CD4-positive, alpha-beta T cell treated with Interleukin-2 at 100 ng/mL for 4 hours (primary cell): ENCODE measurements at places on chromosomes 1 and 21.

DNA sequence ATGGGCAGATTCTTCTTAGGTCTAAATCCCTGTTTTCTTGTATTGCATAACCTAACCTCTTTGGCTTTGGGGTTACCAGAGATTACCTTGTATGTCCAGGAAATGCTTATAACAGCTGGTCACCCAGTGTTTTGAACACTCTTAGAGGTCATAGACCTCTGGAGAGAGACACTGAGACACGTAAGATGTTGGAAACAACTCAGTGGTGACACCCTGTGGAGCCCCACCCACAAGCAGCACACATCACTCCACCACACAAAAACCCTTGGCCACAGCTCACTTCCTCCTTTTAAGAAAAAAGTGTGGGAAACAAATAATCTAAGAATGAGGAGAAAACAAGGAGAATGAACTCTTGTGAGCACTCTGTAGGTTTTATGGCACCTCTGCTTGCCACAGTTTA, 26.3 kb upstream of the CYP4B1 start:
- no peak for DNase-seq

- no peak for DNase-seq
These were observed 127.2 kb downstream of the LACTBL1 start for GRCh38 chr1:22845398-22845935.

DNA sequence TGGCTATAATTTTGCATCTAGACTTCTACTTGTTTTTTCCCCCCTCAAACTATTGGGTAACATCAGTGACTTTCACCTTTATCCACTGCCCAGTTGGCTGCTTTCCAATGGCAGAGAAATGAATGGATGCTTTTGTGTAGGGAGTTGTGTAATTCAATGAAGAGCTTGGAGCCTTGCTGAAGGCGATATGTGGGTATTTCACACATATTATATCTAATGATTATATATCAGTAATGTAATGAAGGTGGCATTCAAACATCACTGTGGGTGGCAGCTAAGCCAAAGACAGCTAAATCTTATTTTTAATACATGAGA, 81.2 kb downstream of the TGFB2 start:
- DNase-seq = no peak

DNA sequence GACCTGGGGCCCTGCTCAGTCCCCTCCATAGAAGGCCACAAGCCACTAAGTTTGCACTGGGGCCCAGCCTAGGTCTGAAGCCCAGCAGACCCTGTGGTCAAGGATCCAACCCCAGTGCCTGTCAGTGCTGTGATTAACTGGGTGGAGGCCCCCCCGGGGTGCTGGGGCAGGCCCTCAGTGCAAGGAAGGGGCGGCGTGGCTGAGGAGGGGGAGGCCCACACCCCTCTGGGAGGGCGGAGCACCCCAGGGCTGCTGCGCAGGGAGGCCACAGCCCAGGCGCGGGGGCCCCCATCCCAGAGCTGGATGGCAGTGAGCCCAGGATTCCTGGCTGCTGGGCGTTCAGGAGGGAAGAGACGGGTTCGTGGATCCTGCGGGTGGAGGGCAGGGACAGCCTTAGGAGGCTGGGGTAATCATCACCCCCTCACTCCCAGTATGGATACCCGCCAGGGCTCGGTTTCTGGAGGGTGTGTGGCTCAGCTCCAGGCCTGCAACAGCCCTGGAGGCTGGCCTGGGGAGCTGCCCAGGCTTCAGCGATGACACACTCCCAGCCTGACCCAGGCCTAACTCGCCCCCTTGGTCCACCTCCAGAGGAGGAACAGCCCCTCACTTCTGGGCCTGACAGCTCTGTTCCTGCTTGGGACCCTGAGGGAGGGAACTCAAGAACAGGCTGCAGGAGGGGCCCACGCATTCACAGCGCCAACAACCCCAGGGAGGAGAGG, 890 bp downstream of the GJC2 start:
- no peak for DNase-seq

GRCh38 chr1:25146451-25146855, 85.8 kb downstream of the SYF2 start:
- DNase-seq = no peak

DNA sequence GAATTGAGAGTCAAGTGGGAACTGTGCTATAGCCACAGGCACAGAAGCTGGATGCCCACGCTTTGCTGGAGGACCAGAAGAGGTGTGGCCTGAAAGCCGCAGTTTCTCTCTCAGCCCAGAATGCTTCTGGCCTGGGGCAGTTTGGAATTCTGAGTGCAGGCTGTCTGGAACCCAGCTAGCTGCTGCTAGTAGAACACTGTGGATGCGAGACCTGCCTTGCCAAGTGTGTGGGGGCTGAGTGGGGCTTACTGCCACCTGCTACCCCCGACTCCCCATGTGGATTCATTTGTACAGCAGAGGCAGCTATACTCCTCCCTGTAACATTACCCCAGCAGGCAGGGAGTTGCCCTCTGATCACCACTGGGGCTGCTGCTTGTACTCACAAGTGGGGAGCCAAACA, 12.2 kb downstream of the ADAMTS1 start:
- DNase-seq = no peak

DNA sequence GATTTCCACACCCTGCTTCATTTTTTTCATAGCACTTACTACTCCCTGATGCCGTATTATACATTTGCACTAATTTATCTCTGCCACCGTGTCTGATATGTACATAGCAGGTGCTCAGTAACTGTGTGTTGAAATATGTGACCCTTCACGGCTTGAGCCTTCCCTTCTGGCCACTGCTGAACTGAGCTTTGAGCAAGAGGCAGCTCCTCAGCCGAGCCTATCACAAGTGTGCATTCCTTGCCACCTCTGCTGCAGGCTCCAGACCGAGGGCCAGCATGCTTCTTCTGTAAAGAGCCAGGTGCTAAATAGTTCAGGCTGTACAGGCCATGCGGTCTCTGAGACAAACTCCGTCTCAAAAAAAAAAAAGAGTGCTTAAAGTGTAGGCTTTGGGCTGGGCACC, 22.6 kb downstream of the PLEKHM2 start:
- no peak for DNase-seq

GRCh38 chr1:242824435-242824834, 299.9 kb upstream of the PLD5 start:
- DNase-seq = no peak

GRCh38 chr1:184380468-184380867, 6.4 kb upstream of the C1orf21 start:
- DNase-seq = no peak

DNA sequence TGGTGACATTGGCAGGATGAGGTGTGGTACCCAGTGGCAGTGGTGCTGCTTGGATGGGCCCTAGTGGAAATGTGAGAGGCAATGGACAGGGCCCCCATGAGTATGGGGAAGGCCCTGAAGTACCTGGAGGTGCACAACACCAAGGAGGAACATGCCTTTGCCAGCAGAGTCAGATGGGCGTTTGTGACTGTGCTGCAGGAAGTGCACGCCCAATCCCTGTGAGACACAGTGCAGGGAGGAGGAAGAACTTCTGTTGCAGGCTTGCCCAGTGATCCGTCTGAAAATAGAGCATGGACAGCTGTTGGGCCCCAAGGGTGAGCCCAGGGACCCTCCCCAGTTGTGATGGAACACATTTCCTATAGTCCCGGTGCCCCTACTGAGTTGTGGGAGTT, 42.7 kb downstream of the GJA5 start:
- peak; percentile 22 for DNase-seq

- DNase-seq = no peak
These were observed 455.2 kb upstream of the RUNX1 start for GRCh38 chr21:35504277-35504676.

DNA sequence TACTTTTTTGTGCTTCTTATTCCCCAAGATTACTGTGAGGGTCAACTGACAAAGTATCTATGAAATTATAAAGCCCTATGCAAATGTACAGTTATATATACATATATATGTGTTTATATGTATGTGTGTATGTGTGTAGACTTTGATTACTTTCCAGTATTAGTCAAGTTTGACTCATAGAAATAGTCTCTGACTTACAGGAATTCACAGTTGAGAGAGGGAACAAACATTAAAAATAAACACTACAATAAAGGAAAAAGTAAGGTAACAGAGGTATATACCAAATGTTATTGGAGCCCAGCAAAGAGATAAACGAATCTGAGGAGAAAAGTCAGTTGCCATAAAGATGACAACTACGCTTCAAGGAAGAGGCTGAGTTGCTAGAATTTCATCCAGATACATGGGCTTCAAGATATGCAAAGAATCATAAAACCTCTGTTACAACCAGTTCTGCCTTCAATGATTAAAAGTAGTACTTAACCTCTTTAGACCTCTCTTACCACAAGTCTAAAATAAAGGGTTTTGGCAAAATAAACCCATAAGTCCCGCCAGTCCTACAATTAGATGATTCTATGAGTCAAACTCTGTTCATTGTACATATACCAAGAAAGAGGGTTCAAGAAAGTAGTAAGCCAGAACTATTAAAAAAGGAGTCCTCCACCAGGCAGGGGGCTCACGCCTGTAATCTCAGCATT, 7.2 kb downstream of the IFT25 start:
- no peak for DNase-seq

GRCh38 chr21:38289705-38290485, 33.1 kb downstream of the KCNJ15 start:
- no peak for DNase-seq

- DNase-seq = no peak
These were observed 121.5 kb downstream of the PLD5 start for GRCh38 chr1:242402956-242403355.

DNA sequence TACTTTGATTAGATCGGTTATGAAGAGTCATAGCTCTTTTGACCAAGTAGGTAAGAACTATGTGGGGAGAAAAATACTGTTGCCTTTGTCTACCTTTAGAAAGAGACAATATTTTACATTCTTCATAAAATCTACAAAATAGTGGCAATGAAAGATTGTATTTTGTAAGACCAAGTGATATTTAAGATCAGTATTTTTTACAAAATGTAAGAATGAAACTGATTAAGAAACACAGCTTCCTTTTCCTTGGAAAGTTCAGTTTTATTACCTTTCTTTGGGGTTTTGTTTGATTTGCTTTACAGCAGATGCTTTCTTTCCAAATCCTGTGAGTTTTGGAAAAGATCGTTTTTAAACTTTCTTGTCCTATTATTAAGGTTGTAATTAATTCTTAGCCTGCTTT, 69.8 kb downstream of the SLC35A3 start:
- no peak for DNase-seq

DNA sequence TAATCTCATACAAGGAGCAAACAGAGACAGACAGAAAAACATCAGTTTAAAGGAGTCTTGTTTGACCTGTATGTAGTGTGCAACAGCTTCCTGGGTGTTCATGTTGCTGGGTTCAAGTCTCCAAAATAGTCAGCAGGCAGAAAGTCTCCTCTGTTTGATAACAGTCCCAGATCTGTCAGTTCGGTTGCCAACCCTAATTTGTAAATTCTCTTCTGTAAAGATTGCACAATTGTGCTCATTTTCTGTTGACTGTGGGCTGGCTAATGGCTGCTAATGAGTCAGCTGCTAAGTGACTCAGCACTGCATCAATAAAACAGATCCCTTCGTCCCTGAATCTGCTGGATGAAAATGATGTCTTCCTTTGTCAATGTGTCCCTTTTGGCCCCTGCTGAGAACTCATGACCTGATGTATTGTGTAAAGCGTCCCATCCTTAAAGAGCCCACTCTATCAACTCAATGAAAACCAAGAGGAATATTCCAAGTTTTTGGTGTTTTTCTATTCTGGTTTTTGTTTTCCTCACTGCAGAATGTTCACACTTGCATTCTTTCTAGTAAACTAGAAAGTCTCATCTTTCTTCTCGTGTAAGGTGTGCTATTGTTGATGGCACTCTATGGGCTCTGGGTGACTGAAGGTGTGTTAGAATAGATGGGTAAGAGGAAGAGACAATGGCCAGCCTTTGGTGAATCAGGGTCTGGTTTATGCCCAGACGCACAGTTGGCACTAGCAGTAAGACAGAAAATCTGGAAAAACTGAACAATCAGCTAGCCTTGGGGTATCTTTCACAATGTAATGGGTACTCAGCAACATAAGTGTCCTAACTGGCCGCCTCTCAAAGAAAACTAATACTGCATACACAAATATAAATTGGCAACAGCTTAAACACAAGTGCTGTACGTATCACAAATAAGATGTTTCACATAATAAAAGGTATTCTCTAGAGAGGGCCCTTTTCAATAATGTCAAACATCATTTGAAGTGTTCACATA, 75.1 kb upstream of the SIPA1L2 start:
- no peak for DNase-seq

- DNase-seq = no peak
These were observed 359.4 kb upstream of the ADAMTS5 start for GRCh38 chr21:27326301-27326700.

DNA sequence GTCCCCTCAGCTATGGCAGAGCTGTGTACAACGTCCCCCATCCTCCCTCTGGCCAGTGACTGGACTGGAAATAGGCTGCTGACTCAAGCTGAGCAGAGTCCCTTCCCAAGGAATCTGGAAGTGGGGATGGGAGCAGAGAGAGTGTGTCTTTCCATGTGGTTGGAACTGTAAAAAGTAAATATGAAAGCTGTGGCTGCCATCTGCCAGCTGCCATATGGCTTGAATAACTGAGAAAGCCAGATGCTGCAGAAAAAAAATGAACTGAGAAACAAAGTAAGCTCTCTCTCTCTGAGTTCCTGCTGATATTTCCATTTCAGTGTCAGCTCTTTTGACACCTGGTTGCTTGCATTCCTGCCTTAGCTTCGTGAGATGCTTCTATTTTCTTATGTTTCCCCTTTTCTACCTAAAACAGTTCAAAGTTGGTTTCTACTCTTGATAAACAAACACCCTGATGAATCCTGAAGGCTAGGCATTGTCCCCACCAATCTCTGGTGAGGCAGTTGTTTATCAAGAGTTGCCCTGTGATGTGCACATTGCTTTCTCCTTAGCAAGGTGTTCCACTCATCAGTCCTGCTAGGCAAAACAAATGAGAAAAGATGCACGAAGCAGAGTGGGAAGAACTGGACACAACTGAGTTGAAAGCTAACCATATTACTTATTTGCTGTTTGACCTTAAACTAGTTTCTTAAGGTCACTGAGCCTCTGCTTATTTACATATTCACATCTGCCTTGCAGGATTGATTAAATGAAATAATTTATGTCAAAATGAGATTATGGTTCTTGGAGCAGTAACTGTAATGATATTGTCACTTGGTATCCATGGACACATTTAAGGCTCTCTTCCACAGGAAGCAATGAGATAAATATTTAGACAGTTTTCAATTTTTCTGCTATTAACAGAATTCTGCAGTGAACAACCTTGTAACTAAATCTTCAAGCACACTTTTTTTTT, 16.6 kb upstream of the DR1 start:
- no peak for DNase-seq

DNA sequence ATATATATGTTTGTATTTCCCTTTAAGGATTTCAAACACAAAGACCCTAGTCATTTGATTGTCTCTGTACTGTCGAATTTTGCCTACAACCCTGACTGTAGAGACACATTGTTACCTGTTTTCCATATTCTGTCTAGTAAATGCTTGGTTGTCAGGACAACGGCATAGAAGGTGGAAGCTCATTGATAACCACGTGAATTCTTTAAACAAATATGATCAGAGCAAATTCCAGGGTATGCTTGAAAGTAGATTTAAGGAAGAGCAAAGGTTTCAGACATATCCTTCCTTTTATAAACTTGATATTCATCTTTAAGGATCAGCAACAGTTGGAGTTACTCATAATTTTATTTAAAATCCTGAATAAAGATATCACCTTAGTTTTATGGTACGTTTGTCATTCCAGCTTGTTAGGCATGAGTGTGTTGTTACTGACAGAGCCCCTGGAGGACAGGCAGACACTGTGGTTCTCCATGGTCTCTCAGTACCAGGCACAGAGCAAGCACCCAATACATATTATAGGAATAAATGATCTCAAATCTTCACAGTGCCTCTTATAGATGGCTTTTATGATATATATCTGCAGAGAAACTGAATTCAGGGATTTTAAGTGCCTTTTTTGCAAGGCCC, 203.2 kb downstream of the FGGY start:
- DNase-seq = no peak
